ENCODE measurements at places on chromosomes 7 and 10.
A peak's percentile ranks its signal among the peaks of the same experiment; 100 is the strongest.

DNA sequence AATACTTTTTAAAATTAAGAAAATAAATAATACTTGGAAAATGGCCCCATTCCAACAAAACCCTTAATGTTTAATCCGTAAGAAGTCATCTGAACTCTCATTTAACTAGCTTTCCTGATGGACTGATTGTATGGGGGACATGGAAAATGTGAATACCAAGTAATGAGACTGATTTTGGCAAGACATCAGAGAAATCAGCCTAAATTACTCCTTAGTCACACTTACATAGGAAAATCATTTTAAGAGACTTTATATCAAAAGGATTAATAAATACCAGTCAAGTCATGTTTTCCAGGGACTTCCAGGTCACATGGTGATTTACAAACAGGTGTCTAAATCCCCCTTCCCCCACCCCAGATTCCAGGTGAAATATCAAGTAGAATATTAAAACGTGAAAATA lies 58.2 kb downstream of the GRM8 start:
- no peak for DNase-seq

GRCh38 chr10:61902445-61903220 lies 1.1 kb downstream of the ARID5B start:
- DNase-seq = peak; percentile 67

DNA sequence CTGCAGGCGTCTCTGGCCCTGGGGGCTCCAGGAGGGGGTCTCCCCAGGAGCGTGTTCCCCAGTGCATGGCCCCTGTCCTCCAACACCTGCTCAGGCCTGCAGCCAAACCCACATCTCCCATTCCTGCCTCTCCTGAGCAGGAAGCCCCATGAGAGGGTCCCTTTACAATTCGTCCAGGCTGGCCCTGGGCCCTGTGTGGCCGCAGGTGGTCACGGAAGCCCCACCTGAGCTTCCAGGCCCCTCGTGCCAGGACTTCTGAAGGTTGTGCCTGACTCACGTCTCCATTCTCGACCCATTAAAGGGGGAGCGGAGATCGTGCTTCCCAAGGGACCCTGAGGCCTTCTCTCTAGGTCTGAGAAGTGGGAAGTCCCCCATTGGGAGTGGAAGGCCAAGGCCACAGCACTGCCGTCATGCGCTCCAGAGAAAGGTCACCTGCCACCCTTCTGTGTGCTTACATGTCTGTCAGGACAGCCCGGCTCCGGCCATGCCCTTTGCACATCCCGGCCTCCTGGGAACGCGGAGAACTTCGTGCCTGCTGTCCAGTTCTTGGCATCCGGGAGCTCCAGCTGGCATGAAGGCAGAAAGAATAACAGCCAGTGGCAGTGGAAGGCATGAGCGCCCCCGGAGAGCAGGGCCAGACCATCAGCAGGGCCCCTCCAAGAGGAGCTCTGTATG lies 382.3 kb downstream of the DNAJB6 start:
- no peak for DNase-seq

GRCh38 chr10:80275135-80275498 lies 14.3 kb downstream of the MAT1A start:
- DNase-seq = no peak

DNA sequence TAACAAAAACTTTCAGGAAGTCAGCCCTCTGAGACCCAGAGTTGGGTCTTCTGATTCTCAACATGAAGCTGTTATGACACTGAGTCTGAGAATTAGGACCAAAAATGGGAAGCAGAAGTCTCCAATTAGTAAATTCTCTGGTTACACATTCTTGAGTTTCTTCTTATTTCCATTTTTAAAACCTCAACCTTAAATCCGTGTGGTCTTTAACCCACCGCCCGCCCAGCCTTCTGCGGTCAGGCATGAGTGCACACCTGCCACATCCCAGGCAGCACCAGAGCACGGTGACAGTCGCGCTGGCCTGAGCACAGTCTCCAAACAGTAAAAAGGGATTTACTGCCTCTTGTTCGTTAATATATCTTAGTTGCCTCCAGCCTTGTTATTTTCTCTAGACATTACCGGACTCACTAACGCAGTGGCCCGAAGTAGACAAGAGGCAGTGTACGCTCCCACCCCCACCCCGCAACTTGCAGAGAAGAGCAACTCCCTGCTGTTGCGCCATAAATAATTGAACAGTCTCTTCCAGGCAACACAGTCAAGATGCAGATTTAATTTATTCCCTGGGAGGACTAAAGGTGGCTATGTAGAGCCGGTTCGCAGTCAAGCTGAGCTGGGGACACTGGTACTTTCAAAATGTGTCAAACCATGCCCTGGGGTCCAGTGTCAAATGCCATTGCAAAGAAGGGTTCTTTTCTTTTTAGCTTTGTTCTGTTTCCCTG lies 147.0 kb upstream of the CELF2 start:
- DNase-seq = no peak

- DNase-seq = no peak
Observed at GRCh38 chr10:52110576-52110975, 203.5 kb upstream of the DKK1 start.

GRCh38 chr10:96406091-96406490 lies 47.3 kb upstream of the OPALIN start:
- no peak for DNase-seq

DNA sequence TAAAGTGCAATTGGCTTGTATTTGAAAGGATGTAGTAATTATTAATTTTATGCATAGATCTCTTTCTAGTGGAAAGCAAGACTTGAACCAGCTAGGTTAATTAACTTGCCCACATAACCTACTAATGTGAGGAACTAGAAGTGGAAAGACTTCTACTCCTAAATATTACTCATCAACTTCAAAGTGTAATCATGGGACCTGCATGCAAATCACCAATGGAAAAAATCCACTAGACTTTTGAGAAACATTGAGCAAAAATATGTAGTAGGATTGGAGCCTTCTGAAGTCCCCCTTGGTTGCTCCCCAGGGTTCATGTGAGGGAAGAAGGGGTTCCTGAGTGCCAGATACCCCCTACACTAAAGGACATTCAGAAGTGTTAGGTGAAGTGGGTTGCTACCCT lies 240.2 kb downstream of the PTEN start:
- no peak for DNase-seq

DNA sequence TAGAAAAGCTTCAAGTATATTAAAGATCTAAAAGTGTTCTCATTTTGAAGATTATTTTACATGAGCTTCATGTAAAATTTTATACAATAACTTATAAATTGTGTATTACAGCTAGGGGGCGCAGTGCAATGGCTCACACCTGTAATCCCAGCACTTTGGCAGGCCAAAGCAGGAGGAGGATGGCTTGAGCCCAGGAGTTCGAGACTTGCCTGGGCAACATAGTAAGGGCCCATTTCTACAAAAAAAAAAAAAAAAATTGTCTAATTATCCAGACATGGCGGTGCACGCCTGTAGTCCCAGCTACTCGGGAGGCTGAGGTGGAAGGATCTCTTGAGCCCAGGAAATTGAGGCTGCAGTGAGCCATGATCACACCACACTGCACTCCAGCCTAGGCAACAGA lies 16.6 kb downstream of the ACBD5 start:
- no peak for DNase-seq

DNA sequence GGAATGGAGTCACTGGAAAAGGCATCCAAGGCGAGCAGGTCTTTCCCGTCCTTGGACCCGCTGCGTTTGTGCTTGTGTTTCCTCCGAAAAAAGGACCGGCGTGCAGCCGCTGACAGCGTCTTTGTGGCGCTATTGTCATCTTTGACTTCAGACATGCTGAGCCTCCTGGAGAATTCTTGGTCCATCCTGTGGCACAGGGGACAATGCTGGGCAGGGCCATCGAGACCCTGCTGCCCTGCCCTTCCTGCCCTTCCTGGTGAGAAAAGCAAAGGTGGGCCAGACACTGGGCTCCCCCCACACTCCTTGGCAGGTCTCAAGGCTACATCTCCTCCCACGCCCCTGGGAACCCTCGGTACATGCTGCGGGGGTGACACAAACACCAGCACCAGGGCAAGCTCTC lies 120.9 kb downstream of the DLG5 start:
- no peak for DNase-seq

DNA sequence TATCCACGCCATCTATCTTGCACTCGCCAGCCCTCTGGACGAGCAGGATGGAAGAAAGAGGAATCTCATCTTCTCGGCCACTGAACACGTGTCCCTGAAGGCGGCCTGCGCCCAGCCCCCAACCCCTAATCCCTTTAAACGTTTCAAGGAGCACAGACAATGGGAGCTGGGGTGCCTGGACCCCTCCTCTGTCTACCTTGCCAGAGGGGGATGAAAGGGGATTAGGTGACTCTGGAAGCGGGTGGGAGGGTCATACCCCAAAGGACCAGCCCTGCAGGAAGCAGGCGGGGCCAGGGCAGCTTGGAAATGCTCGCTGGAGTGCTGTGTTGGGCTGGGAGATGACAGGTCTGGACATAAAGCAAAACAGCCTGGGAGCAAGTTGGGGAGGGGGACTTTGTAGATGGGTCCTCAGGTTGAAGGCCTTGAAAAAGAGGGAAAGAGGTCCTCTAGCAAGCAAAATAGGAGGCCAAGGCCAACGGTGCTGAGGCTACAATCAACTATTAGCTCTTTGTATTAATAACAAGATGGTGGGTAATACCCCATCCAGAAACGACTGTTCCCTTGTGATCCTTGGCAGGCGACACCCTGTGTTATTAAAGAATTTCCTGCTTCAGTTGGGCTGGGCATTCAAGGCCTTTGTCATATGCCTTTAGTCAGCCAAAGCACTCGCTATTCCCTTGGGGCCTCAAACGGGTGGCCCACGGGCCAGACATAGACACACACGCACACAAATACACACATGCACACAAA lies 126.5 kb upstream of the UNC5B start:
- no peak for DNase-seq

DNA sequence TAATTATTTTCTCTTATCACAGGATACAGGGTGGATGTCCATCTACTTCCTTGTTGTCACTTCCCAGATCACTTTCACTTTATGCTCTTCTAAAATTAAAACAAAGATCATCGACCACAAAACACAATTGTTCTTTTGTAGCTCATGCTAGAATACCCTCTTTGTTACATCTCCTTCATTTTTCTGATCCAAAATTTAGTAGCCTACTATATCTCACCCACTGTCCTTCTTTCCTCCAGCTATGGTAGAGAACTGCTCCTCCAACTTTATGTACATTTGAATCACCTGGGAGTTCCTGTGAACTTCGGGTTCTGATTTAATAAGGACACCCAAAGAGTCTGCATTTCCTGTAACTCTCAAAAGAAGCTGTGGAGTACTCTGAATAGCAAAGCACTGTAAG lies 1.2 kb upstream of the AHR start:
- DNase-seq = no peak

GRCh38 chr7:80879849-80880248 lies 39.0 kb downstream of the SEMA3C start:
- no peak for DNase-seq

DNA sequence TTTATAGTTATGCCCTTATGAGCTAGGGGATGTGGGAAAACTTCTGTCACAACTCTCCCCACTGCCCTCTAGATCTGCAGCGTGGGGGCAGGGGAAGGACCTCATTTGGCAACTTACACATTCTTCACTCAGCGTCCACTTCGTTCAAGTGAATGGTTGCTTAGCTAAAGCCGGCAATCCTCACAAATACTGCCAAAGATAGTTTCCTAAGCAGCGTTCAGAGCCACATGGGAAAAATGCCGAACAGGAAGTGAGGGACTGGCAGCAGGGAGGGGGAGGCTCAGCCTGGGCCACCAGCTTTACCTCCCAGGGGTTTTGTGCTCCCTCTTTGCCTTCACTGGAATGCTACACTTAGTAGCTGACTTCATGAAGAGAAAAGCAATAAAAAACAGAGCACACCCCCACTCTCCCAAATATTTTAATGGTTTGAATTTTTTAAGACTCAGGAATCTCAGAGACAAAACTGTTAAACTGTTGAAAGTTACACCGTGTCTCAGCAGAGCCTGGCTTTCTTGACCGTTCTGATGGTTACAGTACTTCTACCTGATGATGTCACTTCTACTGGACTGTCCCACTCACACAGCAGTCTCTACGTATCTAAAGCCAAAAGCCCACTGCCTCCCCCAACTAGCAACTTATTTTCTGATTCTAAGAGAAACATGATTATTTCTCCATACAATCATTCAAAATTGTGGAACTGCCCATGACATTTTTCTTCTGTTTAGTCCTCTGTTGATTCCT lies 10.4 kb downstream of the GRM3 start:
- DNase-seq = no peak

GRCh38 chr10:80320377-80320776 lies 30.9 kb upstream of the MAT1A start:
- no peak for DNase-seq

GRCh38 chr10:24847112-24848070 lies 105.0 kb downstream of the PRTFDC1 start:
- DNase-seq = no peak

GRCh38 chr7:13987395-13987794 lies 2.1 kb downstream of the ETV1 start:
- no peak for DNase-seq

DNA sequence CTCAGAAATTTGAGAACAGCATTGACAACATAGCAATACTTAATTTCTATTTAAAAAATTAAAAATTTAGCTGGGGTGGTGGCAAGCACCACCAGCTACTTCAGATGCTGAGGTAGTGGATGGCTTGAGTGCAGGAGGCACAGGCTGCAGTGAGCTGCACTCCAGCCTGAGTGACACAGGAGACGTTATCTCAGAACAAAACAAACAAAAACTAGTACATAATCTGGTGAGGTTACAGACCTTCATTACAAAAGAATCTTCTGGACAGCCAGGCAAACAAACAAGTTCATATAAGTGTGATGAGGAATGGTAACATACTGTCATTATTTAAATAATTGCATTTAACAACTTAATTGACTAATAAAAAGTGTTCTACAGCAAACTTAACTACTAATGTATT lies 77.0 kb upstream of the OIT3 start:
- no peak for DNase-seq

DNA sequence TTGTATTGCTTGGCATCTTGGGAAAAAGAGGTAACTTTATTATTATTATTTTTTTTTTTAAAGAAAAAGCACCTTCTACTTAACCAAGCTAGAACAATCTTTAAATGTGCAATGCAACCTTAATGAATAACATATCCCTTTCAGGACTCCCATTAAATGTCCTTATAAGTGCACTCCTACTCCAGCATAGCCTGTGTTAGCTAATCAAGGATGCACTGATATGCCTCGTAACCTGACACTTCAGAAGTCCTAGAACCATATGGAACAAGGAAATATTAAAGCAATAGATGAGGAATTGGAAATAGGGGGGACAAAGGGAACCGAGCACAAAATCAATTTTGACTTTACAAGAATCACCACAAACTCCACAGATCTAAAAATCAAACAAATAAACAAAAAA lies 522.4 kb downstream of the PARD3 start:
- no peak for DNase-seq

DNA sequence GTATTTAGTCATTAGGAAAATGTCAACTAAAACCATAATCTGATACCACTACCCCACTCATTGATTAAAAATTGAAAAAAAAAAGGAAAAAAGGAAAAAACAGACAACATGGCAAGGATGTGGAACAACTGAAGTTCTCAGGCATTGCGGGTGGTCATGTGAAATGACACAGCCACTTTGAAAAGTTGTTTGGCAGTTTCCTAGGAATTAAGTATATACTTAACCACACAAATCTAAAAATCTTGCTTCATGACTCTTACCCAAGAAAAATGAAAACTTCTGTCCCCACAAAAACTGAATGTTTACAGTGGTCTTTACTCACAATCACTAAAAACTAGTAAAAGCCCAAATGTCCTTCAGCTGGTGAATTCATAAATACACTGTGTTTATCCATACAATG lies 254.5 kb downstream of the AHR start:
- DNase-seq = no peak

GRCh38 chr10:86648704-86649427 lies 5.5 kb upstream of the OPN4 start:
- DNase-seq = no peak
